ENCODE measurements at places on chromosomes 4 and X. TPM values are rescaled to one million over a fixed set of nuclear protein-coding genes. Genes with fewer than 3 reads are reported as not detected.

PGAM4 gene
- total RNA-seq, result not detected

RAB9B gene
- not detected for total RNA-seq

DNA sequence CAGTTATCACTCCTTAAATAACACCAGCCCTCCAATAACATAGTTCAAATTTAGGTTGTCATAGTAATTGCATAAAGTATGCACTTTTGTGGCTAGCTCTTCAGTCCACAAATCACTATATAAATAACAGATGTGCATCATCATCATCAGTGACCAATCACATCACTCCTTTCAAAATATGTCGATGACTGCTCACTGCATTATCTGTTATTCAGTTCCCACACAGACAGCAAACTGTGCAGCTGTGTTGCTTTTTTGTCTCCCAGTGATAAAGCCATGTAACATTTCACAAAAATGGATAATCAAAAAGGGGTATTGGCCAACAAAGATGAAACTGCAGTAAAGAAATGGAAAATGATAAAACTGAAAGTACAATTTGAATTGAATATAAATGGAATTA is 205.4 kb downstream of the DCLK2 start:
- no peak for DNase-seq

DNA sequence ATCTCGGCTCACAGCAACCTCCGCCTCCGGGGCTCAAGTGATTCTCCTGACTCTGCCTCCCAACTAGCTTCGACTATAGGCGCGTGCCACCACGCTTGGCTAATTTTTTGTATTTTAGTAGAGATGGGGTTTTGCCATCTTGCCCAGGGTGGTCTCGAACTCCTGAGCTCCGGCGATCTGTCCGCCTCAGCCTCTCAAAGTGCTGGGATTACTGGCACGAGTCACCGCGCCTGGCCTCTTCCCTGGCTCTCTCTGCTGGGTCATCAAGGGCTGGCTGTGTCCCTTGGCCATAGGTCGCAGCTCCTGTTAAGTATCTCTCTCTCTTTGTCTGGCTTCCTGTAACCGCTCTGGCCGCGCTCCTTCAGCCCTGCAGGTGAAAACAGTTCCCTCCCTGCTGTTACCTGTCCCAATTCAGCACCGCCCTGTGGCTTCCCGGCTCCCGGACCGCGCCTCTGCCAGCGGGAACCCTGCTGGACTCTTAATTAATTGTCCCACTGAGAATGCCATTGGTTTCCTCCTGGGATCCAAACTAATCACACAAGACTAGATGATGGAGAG is 1.3 kb upstream of the RGS12 start:
- peak; percentile 51 for DNase-seq
